ENCODE measurements at places on chromosomes 5 and 9.

GRCh38 chr5:133232011-133232410 is 180.2 kb downstream of the HSPA4 start:
- DNase-seq: no peak

DNA sequence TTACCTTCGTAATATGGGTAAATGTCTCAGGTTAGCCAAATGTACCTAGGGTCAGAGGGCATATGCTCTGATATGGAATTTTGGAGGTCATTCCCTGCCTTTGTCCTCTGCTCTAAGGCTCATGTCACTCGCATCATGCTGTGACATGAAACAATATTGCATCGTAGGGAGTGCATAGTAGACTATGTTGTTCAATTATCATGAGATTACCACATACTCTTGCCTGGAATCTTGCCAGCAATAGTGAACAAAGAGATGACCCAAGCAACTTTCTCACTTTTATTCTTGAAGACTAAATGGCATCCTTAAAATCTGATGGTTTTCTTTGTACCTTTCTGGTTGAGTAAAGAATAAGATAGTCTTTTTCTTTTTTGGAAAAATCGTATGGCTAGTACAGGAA is 27.6 kb downstream of the ZNF462 start:
- no peak for DNase-seq

DNA sequence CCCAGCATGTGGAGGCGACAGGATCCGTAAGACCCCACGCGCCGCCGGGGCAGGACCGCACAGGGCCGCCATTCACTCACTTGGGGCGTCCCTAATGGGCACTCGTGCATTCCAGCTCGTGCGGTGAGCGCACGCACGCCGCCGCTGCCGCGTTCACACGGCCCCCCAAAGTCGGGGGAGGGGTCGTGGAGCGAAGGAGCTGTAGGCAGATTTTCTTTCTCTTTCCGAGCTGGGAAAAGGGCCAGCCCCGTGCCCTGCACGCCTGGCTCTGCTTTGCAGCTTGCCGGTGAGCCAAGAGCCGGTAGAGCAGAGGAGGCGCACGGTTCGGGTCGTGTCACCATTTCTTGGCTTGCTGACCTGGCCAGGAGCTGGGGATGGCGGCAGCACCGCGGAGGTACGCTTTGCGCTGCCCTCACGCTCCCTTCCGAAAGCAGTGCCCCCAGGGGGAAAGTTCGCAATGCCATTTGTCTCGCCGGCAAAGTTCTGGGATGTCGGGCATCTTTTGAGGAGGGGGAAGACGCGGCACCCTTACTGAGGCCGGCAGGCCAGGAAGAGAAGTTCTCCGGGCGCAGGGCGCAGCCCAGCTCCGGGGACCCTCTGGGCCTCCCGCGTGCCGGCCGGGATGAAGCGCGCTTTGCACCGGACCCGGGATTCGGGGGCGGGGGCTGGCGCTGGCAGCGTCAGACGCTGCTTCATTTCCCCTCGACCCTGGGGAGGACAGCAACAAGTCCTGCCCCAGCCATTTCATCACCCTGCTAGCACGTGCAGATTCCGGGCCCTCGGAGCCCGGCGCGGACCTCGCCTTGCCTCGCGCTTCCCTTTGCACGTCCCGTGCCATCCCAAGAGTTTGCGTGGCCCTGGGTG is 898 bp downstream of the STC2 start:
- no peak for DNase-seq

GRCh38 chr5:38426986-38427950 is 129.2 kb downstream of the LIFR start:
- DNase-seq: no peak

GRCh38 chr5:55897905-55898304 is 46.7 kb downstream of the IL31RA start:
- DNase-seq: no peak

DNA sequence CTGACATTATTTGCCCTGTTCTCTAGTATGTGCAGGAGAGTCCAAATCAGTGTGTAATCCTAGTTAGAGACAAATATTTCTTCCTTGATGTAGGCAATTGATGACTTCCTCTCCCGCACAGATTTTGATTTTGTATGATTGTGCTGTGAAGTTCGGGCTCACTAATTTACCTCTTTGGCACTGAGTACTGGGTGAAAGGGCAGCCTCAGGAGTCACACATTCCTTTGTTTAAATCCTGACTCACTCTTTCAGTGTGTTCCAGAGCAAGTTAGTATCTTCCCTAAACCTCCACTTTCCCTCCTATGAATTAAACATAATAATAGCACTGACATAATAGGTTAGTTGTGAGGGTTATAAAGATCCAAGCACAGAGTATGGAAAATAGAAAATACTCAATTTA is 269.7 kb downstream of the ISL1 start:
- no peak for DNase-seq

DNA sequence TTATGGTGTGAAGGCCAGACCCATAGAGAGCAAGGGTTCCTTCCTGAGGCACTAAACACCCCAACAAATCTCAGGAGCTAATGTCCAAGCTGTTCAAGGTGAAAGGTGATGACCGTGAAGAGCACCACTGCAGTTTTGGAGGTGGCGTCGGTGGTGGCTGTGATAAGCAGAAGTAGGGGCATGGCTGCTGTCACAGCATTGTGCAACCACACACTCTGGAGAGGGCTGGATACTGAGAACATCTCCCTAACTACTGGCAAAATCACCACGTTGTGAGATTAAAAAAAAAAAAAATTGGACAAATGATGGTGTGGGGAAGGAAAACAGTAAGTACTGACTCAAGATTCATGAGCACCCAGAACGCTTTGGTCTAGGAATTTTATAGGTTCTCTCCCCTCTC is 156.5 kb downstream of the PJA2 start:
- no peak for DNase-seq

DNA sequence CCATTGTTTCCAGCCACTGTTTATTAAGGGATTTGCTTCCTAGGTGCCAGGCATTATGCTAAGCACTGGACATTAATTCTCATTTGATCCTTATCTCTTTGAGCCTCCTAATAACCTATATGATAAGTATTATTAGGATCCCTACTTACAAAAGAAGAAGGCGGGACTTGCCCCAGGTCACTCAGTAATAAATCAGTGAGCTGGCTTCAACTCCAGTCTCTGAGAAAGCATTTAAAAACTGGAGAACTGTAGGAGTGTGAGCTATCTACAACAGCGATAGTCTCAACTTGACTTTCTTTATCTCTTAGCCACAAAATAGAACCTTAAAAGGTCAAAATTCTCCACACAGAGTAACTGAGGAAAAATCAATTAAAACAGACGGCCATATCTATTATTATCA is 155.0 kb downstream of the GNAQ start:
- peak; percentile 34 for DNase-seq

- no peak for DNase-seq
Observed at GRCh38 chr5:37735649-37736347, 104.0 kb downstream of the GDNF start.

DNA sequence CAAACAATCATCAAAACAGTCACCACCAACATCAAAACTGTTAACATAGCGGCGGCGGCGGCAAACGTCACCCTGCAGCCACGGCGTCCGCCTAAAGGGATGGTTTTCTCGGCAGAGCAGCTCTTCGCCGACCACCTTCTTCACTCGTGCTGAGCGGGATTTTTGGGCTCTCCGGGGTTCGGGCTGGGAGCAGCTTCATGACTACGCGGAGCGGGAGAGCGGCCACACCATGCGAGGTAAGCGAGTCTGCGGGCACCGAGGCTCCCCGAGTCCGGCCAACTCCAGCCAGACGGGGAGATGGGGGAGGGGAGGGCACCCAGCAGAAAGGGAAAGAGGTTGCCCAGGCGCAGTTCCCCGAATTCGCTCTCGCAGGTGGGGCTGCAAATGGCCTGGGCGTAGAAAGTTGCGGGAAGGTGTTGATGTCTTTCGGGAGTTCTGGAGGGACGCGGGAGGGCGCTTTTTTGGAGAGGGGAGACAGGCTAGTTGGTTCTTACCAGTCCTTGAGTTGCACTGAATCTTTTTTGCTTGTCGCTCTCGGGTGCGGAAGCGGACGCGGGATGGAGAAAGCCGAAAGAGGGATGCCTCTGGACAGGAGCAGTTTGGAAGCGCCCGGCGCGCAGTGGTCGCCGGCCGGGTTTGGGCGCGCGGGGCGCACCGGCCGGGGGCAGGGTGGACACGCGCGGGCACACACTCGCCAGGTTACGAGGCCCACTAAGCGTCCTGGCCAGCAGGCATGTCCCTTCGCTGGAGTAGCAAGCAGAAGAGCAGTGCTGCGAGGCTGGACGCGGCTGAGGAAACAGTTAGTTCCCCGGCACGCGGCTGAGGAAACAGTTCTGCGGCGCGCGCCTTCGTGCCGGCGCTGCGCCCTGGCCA is 849 bp downstream of the RORB start:
- DNase-seq: no peak

GRCh38 chr5:98570661-98571191 is 202.7 kb upstream of the RGMB start:
- DNase-seq: no peak

DNA sequence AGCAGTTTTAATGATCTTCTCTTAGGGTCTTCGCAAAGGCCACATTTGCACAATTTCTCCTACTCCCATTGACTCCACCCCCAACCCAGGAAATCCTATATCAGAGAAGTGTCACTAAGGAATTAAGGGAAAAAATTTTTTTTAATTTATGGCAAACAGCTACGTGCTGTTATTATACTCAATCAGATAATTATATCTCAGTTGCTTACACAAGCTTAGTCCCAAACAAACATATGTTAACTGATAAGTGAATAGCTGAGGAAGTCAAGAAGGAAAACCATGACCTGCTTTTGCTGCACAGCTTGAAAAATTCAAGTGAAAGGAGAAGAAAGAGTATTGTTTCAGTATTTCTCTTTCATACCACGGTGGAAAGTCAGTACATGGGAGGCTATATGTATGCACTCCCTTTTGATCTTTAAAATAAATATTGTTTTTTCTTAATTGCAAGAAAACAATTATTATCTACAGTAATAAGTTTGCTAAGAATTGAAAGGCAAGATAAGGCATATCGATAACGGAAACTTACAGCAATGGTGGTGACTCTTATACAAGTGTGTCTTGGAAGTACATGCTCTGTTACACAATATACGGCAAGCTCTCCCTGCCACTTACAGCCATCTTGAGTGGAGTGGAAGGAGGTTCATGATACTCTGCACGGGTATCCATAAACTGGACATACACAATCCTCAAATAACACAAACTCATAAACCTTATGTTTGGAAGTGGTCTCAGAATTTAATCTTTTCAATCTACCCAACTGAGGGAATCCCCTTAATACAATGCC is 167.9 kb upstream of the FREM1 start:
- DNase-seq: no peak

DNA sequence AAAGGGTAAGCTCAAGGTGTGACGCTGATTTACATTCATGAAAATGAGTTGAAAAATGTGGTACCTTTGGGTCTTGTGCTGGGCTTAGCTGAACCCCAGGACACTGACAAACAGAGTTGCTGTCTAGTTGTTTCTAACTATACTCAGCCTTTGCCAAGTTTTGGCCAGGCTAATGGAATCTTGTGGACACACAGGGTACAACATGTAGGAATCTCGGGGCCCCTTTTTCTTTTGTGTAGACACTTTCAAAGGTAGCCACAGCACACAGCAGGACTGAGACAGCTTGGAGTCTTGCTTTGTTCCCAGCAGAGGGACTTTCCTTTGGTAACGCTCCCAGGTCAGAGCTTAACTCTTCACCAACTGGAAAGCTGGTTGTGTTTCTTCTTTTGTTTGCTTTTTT is 7.8 kb downstream of the LIX1 start:
- DNase-seq: no peak

DNA sequence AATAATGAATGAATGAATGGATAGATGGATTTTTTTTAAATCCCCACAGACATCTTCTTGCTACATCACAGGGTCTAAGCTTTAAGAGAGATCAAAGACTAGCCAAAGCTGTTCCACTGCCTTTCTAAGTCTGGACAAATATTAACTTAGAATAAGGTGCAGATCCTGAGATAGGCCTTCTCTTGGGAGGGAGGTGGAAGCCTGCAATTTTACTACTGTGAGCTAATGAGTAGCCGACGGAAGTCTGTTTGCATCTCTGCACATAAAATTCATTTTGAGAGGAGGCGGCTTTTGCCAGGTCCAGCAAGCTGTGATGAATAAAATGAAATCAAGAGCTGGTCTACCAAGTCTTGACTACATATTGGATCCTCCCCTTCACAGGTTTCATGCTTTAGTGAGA is 484.9 kb downstream of the TMEM38B start:
- no peak for DNase-seq

- no peak for DNase-seq
Observed at GRCh38 chr5:173679909-173680630, 63.6 kb upstream of the BOD1 start.

DNA sequence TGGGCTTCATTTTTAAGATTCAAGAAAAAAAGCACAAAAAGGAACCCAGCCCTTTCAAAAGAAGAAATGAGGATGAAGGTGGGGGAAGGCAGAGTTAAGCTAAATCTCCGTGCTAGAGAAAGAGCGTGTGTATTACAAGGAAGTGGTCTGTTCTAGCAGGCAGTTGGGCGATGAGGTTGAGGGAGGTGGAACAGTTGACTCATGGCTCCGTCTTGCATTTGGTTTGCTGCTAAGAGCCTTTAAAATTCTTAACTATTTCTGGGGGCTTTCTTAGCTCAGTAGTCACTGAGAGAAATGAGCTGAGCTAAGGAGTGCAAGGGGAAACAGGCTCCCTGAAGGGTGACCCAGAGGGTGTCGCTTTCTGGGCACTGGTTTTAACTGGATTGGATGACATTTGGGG is 117.4 kb downstream of the GCNT1 start:
- DNase-seq: no peak

DNA sequence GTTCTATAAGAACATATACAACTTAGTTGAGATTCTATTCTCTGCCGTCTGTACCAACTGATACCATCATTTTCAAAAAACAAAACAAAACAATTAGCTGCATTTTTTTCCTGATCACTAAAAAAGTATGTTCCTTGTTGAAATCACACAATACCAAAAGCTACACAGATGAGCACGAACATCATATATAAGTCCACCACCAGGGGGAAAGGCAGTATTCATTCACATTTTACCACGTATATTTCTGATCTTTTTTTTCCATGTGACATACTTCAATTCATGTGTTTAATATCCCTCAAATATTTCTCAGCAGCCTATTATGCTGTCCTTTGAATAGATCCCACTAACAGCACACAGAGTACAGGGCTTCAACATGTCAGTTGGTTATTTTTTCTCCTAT is 40.6 kb downstream of the IRX2 start:
- no peak for DNase-seq

GRCh38 chr5:157555037-157555640 is 20.4 kb downstream of the ADAM19 start:
- no peak for DNase-seq

GRCh38 chr5:72988769-72989168 is 32.9 kb downstream of the FCHO2 start:
- DNase-seq: no peak

DNA sequence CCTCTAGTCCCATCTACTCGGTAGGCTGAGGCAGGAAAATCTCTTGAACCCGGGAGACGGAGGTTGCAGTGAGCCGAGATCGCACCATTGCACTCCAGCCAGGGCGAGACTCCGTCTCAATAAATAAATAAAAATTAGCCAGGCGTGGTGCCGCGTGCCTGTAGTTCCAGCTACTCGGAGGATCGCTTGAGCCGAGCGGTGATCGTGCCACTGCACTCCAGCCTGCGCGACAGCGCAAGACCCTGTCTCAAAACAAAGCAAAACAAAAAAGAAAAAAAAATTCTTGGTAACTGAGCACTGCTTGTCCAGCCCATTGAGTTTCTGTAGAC is 710 bp upstream of the WDR55 start:
- no peak for DNase-seq

GRCh38 chr5:128766406-128766805 is 198.9 kb upstream of the SLC27A6 start:
- no peak for DNase-seq
